ENCODE measurements at places on chromosomes 4 and X.

DNA sequence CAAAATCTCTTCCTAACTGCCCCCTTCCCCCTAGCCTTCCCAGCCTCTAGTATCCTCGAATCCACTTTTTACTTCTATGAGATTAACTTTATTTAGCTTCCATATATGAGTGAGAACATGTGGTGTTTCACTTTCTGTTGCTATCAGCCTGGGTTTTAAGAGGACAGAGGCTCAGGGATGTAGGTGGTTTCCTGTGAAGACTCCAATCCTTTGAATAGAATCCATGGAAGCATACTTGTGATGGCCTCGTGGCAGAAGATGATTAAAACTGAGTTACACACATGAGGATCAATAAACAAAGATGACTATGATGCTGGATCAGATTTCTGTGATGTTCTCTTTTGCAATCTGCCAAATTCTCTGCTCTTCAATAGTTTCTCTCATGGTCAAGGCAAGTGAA, 29.8 kb downstream of the CD99L2 start:
- DNase-seq = no peak

GRCh38 chr4:180541678-180542077, 1701.5 kb upstream of the TENM3 start:
- DNase-seq = no peak

DNA sequence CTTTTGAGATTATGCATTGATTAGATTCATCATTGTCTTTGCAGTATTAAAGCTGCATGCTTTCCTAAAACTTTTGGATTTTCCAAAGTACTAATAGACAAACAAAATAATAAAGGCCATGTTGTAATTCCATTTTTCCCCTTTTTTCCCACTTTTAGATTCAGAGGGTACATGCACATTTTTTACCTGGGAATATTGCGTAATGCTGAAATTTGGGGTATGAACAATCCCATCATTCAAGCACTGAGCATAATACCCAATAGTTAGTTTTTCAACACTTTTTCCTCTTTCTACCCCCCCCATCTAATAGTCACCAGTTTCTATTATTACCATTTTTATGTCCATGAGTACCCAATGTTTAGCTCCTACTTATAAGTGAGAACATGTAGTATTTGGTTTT, 1863.6 kb downstream of the STIM2 start:
- no peak for DNase-seq

- no peak for DNase-seq
Observed at GRCh38 chr4:123060039-123060770, 137.8 kb upstream of the NUDT6 start.

DNA sequence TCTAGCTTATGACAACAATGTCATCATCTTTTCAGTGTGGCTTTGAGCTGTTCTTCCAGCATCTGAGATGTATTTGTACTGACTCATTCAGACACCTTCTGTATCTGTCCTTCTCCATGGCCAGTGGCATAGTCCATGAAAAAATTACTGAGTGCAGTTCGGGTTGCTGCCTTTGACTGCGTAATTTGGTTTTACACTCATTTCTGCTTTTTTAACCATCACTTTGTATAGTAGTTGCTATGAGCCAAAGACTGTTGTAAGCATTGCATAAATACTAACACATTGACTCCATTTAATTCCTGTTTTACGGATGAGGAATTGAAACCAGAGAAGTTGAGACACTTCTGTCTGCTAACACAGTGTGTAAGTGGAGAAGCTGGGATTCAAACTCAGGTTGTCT, 190.7 kb upstream of the MID1 start:
- DNase-seq = no peak

DNA sequence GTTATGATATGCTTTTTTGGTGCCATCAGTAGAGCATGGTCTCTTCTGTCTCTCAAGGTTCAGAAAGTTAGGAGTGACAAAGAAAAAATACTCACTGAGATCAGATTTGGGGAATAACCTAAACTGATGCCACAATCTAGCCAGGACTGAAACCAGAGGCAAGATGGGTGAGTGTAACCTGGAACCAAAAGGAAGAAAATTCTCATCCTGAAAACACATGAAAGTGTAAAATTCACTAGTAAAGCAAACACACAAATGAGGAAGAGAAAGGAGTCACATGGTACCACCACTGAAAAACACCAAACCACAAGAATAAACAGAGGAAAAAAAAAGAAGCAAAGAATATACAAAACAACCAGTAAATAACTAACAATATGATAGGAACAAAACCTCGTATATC, 96.4 kb downstream of the ANXA10 start:
- DNase-seq = no peak

DNA sequence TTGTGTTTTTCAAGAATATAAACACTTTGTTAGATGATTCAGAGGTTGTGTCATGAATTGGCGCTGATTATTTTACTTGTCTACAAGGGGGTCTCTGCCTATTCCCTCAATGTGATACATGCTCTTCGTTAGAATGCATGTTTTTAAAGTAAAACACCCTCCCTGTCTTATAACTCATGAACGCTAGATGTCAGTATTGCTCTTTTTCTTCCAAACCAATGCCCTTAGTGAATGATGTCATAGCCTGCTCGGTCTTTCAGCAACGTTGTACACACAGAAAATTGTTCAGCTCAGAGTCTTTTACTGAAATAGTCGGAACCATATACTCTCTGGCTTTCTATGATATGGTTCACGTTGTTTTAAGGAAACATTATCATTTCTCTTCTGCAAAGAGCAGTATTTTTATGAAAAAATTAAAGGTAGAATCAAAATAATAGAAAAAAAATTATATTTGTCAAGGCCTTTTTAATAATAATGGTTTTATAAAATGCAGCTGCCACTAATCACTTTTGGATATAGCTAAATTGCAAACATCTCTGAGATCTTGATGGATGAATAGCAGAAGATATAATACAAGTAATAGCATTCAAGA, 292.9 kb downstream of the TLL1 start:
- no peak for DNase-seq

DNA sequence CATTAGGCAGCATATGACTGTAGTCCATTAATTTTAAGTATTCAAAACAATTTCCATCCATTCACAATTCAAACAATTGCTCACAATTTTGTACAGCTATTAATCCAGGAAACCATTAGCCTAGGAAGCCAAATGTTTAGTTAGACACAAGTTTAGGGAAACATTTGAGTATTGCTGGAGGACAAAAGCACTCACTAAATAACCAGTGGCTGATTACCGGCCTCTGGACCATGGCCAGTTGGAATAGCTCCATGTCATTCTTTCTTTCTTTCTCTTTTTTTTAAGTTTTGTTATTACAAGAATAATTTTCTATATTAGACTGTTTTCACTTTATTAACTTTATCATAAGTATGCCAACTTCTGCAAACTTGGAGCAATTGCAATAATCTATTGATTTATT, 31.3 kb downstream of the TRIML2 start:
- DNase-seq = no peak

DNA sequence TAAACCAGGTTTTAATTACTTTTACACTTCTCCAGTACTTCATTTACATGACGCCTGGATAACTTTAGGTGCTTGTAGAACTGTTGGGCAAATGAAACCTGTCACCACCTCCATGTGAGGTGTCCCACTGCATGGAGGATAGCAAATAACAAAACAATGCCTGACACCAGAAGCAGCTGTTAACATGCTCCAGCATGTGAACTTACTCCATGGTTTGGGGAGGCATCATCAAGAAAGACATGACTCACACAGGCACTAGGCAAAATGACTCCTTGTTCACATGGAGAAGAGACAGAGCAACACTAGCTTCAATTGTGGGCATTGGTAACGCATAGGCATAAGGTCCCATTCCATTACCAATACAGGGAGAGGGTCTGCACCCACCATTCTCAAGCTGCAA, 198.1 kb upstream of the F9 start:
- no peak for DNase-seq

DNA sequence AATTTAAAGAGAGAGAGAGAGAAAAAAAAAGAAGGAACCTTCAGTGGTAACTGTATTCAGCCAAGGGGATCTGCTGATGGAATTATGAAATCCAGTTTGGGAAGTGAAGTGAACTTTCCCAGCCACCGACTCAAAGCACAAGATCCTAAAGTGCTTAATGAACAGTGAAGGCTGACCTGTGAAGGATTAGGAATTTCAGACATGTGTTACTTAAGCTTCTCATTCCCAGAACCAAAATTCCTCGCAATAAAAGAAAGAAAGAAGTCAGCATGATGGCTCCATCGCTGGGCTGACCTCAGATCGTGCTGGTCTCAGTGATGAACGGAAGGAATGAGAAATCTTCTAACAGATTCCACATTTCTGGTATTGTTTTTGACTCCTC, 135.2 kb downstream of the ARSF start:
- no peak for DNase-seq

DNA sequence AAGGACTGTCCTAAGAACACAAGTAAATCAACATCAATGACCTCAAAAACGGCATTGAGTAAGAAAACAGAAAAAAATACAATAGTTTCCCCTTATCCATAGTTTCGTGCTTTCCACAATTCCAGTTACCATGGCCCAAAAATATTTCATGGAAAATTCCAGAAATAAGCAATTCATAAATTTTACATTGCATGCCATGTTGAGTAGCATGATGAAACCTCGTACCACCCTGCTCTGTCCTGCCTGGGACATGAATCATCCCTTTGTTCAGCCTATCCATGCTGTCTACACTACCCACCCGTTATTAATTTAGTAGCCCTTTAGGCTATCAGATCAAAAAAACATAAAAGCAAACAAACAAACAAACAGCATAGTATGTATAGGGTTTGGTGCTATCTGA, 51.1 kb downstream of the KLF3 start:
- DNase-seq = no peak

- no peak for DNase-seq
Observed at GRCh38 chr4:72977936-72978485, 91.5 kb downstream of the COX18 start.

DNA sequence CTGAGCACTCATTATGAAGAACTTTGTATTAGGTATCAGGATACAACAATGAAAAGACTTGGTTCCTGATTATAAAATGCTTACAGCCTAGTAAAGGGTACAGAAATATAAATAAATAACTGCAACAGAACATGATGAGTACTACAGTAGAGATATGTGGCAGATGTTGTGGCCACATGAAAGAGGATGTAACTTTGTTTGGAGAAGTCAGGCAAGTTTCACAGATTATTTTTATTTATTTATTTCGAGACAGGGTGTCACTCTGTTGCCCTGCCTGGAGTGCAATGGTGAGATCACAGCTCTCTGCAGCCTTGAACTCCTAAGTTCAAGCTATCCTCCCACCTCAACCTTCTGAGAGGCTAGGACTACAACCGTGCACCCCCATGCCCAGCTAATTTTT, 15.8 kb upstream of the UBE2K start:
- DNase-seq = no peak

- DNase-seq = no peak
Observed at GRCh38 chr4:146998157-146998556, 52.5 kb upstream of the TTC29 start.

DNA sequence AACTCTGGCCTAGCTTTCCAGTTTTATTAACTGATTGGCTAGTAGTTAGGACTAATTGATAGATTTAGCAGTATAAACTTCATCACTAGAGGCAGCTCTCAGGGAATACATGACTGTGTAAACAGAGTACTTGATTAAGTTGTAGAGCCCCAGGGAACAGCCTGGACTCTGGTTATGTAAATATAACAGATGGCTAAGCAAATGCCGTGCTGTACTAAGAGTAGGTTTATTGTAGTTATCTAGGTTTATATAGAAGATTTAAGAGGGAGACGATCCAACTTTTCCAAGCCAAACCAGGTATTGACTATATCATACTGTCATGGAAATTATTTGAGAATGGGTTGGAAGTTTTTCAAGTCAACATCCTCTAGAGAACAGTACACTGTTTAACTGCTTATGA, 463.4 kb upstream of the GRID2 start:
- no peak for DNase-seq

DNA sequence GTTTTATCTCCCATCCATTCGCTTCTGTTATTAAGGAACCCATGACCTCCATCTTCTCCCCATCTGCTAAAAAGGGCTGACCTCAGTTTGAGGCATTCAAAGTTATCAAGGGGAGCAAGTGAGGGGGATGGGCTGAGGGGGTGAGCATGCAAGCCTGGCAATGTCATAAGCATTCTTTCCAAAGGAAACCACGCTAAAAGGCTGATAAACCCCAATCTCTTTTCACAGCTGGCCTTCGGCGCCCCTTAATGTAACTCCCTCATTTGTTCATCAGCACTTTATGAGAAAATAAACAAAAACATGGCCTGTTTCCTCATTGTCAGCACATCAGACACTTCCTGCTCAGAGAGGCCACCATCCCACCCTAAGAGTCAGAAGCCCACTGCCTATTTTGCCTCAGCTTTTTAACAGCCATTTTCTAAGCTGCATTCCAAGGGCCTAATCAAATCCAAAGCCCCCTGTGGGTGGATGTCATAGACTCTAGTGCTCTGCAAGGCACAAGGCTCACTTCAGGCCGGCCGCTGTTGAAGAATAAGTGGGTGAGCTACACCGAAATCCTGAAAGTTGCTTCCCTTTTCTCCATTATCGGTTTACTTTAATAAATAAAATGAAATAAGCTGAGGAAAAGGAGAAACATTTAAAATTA, 92.0 kb upstream of the SRD5A3 start:
- DNase-seq = no peak

- no peak for DNase-seq
Observed at GRCh38 chr4:81758574-81759264, 287.0 kb upstream of the RASGEF1B start.

- no peak for DNase-seq
Observed at GRCh38 chrX:107576392-107576791, 51.9 kb upstream of the PRPS1 start.

DNA sequence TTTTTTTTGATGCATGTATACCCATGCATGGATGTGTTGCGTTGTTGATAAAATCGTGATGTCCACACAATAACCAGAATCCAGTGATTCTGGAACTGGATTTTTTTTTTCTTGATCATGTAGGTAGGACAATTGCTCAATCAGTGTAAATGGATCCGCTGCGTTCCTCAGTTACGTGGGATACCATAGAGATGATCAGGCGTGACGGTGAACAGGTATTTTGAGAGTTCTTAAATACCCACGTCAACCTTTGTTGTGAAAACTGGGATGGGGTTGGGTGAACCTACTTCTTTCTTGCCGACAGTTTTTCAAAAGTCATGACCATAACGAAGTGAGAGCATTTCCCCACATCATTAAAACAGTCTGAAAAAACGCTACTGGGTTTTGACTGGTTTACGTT, 913 bp upstream of the SMIM10L2A start:
- no peak for DNase-seq

- no peak for DNase-seq
Observed at GRCh38 chrX:155086202-155086840, 15.0 kb downstream of the BRCC3 start.

- DNase-seq = no peak
Observed at GRCh38 chr4:75678473-75678872, 5.3 kb upstream of the G3BP2 start.

DNA sequence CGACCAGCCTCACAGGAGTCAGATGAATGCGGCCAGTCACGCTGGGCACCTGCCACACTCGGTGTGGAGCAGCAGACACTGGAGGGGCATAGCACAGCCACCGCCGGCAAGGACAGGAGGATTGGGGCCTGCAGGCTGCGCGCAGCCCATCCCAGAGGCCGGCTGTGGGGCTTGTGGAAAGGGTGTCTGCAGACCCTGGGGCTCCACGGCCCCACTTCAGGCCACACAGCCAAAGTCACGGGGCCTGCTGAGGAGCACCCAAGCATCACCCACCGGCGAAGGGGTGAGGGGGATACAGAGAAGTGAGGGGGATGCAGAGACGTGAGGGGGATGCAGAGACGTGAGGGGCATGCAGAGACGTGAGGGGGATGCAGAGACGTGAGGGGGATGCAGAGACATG, 70.1 kb downstream of the FAM53A start:
- DNase-seq = no peak

GRCh38 chr4:92090887-92091286, 212.9 kb upstream of the GRID2 start:
- DNase-seq = no peak
